Left renal cortex interstitium (tissue), 4 donors: ENCODE measurements at places on chromosomes 2 and 18.

- DNase-seq, result no peak
Observed at GRCh38 chr18:48455555-48456478, 46.6 kb upstream of the ZBTB7C start.

- no peak for DNase-seq
Observed at GRCh38 chr18:36132756-36133155, 3.1 kb downstream of the ELP2 start.

GRCh38 chr2:215356948-215357461, 45.1 kb downstream of the ATIC start:
- DNase-seq, result no peak

DNA sequence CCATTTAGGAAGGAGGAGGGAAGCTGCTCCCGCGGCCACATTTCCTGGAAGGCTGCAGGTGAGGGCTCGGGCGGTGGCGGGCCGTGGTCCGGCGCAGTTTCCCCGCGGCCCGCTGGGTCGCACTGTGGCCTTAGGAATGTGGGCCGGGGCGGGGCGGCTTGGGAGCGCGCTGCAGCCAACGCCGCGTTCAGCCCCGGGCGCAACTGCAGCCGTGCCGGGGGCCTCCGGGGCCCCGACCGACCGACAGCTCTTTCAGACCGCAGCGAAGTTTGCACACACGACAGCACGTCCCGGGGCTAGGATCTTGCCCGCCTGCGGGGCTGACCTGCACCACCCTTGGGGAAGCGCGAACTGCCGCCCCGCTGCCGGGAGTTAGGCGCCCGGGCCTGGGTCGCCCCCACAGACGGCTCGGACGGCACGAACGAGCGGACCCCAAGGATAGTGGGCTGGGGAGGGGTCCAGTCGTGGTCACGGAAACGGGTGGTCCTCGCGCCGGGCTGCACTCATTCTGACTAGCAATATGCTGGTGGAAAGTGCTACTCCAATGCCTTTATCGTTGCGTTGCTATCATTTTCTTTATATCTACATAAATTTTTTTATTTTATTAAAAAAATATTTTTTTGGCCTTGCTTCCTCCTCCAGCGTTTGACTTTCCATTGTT, 69.9 kb upstream of the DLX2 start:
- peak; percentile 52 for DNase-seq

GRCh38 chr2:206305523-206306245, 31.2 kb downstream of the ZDBF2 start:
- no peak for DNase-seq

DNA sequence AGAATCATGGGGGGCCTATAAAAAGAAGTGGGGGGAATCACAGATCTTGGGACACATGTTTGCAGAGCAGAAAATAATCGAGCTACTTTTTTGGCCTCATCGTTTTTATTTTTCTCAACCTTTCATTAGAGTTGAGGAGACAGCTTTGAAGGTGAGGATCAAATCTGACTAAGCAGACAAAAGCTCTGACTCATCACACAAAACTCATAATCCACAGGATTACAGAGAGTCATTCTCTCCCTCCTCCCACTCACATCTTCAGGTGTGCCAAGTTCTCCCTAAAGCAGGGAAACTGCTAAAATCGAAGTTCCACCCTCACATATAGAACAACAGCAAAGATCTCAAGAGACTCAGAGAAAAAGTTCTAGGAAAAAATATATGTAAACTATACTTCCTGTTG, 15.6 kb downstream of the BAZ2B start:
- DNase-seq, result no peak

- DNase-seq, result no peak
Observed at GRCh38 chr2:148042219-148042618, 21.3 kb downstream of the MBD5 start.

GRCh38 chr2:240557101-240557751, 562 bp downstream of the ANKMY1 start:
- no peak for DNase-seq

- DNase-seq, result no peak
Observed at GRCh38 chr2:98050070-98050469, 36.9 kb upstream of the VWA3B start.

DNA sequence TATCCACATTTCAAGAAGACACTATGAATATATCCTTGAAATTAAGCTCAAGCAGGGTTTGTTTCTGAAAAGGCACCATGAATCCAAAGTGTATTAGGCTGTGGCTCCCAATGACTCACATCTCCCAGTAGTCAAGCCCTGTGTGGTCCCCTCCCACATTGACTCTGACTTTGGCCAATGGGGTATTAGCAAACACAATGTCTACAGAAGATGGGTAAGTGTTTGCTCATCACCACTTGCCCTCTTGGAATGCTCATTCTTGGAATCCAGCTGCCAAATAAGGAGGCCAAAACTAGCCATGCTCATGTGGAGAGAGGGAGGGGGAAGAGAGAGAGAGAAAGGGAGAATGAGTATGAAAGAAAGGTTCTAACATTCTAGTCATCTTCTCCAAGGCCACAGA, 490.0 kb downstream of the TXNL1 start:
- DNase-seq, result no peak

DNA sequence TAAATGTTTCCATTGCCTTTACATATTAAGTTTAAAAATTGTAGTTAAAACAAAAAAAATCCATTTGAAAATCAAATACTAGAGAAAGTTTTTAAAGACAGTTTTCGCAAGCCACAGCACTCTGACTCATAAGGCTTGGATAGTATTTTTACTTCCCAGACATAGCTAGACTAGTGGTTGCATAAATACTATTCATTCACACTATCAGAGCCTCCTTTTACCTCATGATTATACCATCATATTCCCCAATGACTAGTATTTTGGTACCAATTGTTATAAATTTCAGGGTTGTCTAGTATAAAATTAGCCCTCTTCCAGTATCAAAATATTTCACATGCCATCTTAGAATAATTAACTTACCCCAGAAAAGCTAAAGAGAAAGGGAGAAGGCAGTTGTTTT, 393.5 kb downstream of the ERBB4 start:
- no peak for DNase-seq

DNA sequence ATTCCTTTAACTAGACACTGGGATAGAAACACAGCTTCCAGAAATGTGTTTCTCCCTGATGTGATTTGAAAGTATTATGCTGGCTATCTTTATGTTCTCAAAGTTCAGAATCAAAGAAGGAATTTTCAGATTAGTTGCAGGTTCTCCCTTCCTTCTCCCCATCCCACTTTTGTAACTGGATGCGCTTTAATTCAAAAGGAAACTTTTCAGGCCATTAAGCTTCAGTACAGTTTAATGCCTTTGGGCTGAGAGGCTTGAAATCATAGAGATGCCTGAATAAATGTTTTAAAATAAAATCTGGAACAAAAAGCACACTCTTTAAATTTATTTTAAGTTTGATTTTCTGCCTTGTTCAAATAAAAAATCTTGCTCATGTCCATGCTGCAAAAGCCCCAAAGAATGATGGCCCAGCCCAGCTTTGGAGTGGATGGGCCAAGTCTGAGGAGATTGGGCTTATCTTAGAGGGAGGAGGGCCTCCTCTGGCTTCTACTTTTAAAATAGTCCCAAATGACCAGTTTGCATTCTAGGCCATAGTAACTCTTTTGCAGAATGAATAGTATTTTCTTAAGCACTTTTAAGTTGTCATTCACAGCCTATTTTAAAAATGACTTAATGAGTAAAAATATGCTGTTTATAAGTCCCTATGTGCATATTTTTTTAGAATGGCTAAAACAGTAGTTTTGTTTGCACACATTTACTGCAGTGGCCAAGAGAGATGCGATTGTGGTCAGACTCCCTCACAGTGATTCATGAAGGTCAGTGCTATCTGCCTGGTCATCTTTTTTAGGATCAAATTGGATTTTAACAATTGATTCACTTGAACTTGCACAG, 129.2 kb downstream of the MTX2 start:
- DNase-seq, result no peak

DNA sequence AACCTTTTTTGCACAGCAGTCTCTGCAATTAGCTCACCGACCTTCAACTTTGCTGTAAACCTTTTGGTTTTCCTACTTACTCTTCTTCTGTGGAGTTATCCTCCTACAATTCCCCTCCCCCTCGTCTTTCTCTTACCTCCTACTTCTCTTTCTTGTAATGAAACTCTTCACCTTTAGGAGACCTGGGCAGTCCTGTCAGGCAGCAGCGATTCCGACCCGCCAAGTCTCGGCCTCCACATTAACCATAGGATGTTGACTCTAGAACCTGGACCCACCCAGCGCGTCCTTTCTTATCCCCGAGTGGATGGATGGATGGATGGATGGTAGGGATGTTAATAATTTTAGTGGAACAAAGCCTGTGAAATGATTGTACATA, 8.3 kb downstream of the TBR1 start:
- DNase-seq, result no peak

GRCh38 chr18:23365602-23366001, 87.5 kb upstream of the RIOK3 start:
- no peak for DNase-seq

- no peak for DNase-seq
Observed at GRCh38 chr2:177029501-177029900, 183.1 kb upstream of the HNRNPA3 start.

DNA sequence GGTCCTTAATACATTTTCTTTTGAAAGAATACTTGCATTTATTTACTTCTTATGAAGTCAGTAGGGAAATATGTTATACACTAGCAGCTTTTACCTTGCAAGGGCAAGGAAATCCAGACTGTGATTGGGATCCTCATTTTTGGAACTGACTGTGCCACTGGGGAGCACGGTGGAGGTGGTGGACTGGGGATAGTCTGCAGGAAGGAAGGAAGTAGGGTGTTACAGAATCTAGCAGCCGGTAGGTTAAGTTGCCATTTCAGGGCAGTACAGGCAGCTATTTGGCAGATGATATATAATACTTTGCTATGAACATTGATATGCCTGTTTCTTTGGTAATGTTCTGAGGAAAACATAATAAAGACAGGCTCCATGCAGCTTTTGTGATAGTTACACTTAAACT, 238.3 kb downstream of the PHLPP1 start:
- no peak for DNase-seq

DNA sequence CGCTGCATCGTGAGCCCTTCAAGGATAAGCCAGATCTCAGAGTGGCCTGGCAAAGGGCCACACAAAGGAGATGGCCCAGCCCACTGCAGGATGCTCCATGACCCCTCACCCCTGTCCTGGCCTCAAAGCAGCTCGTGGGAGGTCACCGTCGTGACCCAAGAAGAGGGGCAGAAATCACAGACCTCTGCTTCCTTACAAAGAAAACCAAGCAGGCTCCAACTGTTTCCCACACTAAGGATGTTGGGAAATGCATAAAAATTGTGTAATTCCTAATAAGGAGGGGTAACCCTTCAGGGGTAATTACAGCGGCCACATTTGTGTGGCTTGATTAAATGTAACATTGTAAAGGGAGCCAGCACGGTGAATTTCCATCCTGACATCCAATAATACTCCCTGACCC, 102.3 kb downstream of the BOD1L2 start:
- no peak for DNase-seq

- DNase-seq, result no peak
Observed at GRCh38 chr2:149028377-149028776, 10.1 kb upstream of the LYPD6B start.

DNA sequence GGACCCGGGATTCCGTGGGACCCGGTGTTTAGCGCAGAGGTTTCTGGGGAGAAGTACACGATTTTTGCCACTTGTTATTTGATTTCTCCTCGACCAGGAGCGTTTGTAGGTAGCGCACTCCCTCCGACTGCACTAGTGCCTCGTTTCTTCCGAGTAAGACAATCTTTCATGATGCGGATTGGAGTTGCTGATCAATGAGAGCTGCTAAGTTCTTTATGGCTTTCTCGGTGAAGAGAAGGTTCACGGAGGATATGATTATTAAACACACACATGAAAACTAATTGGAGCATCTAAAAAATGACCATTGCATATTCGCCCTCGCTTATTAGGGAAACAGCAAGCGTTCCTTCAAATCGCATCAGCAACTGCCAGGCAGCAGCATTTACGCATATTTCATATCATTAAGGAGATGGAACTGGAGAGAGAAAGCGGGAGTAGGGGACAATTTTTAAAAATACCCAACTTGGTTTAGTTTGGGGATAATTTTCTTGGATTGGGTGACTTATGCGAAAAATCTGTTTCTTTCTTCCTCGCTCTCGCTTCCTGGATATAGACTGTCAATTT, 616 bp downstream of the EML6 start:
- no peak for DNase-seq

DNA sequence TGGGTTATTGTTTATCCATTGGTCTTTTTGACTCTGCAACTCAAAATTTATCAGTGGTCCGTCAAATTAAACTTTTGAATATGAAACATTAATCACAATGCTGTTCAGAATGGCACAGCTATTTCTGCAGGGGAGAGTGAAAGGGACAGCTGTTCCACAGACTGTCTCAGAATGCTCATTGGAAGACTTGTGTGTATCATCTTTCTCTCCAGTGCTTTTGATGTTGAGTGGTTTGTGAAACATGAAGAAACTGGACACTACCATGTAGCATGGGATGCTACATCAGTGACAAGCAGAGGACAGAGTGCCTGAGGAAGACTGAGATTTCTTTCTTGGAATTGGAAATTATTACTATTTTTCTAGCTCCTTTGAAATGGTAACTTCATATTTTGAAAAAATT, 115.7 kb downstream of the PLCL1 start:
- DNase-seq, result no peak

DNA sequence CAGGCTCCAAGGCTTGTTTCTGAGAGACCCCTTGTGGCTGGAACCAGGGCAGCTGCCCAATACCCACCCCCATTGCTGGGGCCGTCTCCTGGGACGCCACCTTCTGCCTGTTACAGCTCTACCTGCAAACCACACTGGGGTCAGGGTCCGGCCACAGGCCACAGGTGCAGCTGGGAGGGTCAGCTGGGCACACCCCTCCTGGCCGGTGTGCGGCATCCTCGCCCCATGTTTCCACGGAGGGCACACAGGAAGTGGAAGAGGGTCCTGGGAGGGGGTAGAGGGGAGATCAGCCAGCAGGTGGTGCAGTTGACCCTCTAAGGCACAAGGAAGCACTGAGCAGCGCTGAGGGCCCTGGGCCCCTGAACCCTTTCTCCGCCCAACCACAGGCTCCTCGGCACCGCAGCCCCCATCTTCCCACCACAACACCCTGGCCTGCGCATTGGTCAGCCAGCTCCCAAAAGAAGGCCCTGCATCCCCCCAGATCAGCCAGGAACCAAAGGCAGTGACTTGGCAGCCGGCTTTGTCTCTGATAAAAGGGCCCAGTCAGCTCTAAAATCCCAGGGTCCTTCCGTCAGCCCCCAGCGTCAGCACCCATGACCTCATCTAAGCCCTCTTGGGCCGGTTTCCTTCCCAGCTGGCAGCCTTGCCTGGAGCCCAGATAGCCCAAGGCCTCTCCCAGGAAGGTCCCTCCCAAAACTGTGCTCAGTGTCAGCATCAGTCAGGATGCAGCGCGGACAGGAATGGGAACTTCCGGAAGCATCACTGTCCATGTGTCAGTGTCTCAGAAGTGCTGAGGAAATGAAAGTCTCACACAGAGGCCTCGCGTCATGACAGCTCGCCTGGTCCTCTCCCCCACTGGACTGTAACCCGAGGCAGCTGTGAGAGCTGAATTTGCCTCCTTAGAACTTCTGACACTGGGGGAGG, 1.7 kb downstream of the ERFE start:
- DNase-seq, result no peak

- DNase-seq, result no peak
Observed at GRCh38 chr2:123303731-123304130, 721.4 kb upstream of the CNTNAP5 start.

- DNase-seq, result peak; percentile 63
Observed at GRCh38 chr2:66447677-66448076, 12.8 kb downstream of the MEIS1 start.

- no peak for DNase-seq
Observed at GRCh38 chr2:63898839-63899238, 57.1 kb downstream of the UGP2 start.

- DNase-seq, result no peak
Observed at GRCh38 chr2:127681976-127682857, 6.9 kb upstream of the LIMS2 start.
